ENCODE measurements at places on chromosomes 4 and X. TPM values are rescaled to one million over a fixed set of nuclear protein-coding genes. Genes with fewer than 3 reads are reported as not detected.

Gene GAGE13
- total RNA-seq = not detected

Gene PNMA5
- not detected for total RNA-seq

Gene KLHL15
- 29.2 TPM for total RNA-seq

Gene BRS3
- not detected for total RNA-seq

Gene ARSJ
- 1.5 TPM for total RNA-seq

Gene SORBS2
- 10.2 TPM for total RNA-seq

Gene ZFP42
- not detected for total RNA-seq

Gene GAR1
- 9.5 TPM for total RNA-seq

Gene DACH2
- total RNA-seq = not detected

Gene SPCS3
- total RNA-seq = 171 TPM

Gene USP17L19
- total RNA-seq = not detected

Gene PACRGL
- 9.0 TPM for total RNA-seq

Gene HSFX3
- total RNA-seq = not detected

Gene DUSP9
- not detected for total RNA-seq

Gene RXFP1
- total RNA-seq = not detected

Gene NDST3
- not detected for total RNA-seq

Gene GAGE12D
- not detected for total RNA-seq

Measured in natural killer cell (primary cell).